ENCODE measurements at places on chromosomes 6 and 20. TPM values are rescaled to one million over a fixed set of nuclear protein-coding genes. Genes with fewer than 3 reads are reported as not detected.

DNA sequence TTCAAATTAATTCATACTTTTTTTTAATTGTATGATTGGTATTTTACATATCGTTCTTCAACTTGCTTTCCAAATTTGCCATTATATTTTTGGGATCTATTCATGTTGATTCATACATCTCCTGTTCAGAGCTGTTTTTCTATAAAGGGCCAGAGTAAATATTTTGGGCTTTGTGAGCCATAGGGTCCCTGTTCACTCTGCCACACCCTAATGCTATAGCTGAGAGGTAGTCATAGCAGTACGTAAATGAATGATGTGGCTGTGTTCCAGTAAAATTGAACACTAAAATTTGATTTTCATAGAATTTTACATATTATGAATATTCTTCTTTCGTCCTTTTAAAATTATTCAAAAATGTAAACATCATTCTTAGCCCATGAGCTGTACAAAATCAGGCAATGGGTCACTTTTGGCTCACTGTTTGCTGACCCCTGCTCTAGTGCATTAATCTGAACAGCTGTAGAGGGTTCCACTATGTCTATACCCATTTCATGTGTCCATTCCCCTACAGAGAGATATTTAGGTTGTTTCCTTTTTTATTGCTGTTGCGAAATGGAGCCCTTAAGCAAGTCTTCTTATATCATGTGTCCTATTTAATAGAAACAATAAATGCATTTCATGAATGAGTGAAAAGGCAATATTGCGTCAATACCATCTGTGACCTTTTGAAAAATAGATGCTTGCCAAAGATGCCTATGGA is 136.4 kb upstream of the SALL4 start:
- DNase-seq = no peak
- H3K27ac ChIP-seq = no peak overlapping the region
- H3K4me1 ChIP-seq = no peaks in the 10 kb centered on the region
- no peaks in the 10 kb centered on the region for H3K36me3 ChIP-seq

PANK2 gene
- total RNA-seq = 21.5 TPM

GRCh38 chr6:81900616-81901015 is 148.1 kb upstream of the TENT5A start:
- no peak for DNase-seq
- H3K4me3 ChIP-seq = no peak overlapping the region
- no peaks in the 10 kb centered on the region for H3K36me3 ChIP-seq
- H3K27ac ChIP-seq = peak overlapping the region; percentile 10
- H3K27me3 ChIP-seq = no peaks in the 10 kb centered on the region

DNA sequence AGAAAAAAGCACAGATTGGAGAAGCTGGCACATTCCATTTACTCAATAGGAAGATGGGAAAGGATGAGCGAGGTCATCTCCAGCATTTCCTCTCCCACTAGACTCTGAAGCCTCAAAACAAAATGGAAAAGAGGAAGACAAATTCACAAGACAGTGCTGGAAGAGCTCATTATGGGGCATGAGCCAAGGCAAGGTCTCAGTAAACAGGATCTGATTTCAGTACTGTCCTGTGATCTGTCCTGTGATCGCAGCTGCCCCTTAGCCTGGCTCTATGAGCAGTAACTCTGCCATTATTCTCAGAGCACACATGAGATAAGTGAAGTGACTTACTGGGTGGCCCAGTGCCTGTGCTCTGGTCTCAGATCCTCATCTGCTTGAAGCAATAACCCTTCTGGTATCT is 68.1 kb upstream of the SLC4A11 start:
- no peak overlapping the region for H3K27ac ChIP-seq
- peaks cover 97% of the 10 kb centered on the region for H3K36me3 ChIP-seq
- no peak for DNase-seq
- no peaks in the 10 kb centered on the region for H3K27me3 ChIP-seq
- H3K4me3 ChIP-seq = no peak overlapping the region

DNA sequence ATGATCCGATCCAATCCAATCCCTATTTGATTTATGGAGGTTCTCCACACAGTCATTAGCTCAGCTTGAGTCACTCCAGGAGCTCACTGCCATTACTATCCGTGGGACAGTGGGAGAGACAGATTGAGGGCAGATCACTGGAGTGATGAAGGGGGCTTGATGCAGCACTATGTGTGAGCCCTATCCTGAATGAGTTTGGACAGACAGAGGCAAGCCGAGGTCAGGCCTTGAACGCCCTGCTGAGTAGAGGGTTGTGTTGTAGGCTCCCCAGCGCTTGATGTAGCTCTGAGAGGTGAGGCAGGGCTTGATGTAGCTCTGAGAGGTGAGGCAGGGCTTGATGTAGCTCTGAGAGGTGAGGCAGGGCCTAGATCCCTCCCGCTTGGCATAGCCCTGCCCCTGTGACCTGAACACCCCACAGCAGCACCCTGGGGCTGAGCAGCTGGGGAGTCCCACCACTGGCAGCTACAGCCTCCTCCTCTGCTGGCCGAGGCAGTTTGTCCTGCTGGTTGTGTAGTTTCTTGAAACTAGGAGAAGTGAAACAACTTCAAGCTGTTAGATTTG is 58.7 kb downstream of the ZFAND3 start:
- peaks cover 42% of the 10 kb centered on the region for H3K4me1 ChIP-seq
- H3K27me3 ChIP-seq = no peaks in the 10 kb centered on the region
- no peak for DNase-seq
- H3K36me3 ChIP-seq = no peaks in the 10 kb centered on the region
- H3K4me3 ChIP-seq = no peak overlapping the region

DNA sequence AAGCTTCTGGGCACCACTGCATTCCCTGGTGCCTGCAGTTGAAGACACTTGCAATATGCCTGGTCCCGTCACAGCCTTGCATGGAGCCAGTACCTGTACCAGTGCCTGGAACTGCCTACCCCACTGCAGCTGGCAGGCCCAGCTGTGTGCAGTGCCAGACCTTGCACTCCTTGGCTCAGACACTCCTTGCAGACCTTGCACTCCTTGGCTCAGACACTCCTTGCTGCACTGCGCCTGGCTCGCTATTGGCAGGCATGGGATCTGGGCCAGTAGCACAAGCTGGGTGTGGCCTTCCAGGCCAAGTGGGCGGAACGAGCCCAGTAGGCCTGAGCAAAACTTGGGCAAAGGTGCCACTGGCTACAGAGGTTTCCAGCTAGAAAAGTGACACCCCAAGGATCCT is 1189.1 kb downstream of the GRIK2 start:
- DNase-seq = no peak
- no peak overlapping the region for H3K4me3 ChIP-seq
- H3K4me1 ChIP-seq = no peaks in the 10 kb centered on the region

PI3 gene
- not detected for total RNA-seq

DNA sequence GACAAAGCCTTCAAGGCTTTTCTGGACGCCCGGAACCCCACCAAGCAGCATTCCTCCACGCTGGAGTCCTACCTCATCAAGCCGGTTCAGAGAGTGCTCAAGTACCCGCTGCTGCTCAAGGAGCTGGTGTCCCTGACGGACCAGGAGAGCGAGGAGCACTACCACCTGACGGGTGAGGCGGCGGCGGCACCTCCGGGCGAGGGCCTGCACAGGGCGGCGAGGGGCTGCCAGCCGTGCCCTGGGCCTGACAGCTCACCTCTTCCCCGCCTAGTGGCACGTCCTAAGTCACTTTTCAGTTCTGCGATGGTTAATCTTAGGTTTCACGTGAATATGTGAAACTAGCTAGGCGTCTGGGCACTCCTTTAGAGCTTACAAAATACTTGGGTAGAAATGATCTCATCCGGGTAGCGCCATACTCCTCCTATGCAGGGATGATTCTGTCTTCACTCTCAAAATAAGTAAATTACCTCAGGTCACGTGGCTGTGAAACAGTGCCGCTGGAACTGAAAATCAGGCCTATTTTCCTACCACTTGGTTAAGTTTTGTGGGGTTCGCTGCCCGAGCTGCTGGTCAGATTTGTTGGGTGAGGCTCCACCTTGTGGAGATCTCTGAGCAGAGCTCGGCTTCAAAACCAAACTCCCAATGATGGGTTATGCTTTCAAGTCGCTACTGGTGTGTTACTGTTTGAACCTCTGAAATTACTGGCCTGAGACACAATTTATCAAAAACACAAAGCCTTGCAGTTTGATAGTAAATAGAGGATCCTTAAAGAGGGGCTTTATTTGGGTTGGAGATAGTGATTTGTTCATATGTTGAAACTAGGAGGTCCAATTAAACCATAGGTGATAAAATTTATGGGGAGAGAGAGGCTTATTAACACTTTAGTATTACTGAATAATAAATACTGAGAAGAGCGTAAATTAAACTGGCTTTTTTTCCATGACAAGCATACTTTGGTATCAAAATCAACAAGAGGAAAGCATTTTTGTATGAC is 15.5 kb upstream of the CLDN20 start:
- no peak for DNase-seq
- H3K27ac ChIP-seq = no peak overlapping the region
- H3K36me3 ChIP-seq = no peaks in the 10 kb centered on the region
- no peaks in the 10 kb centered on the region for H3K27me3 ChIP-seq
- peaks cover 9% of the 10 kb centered on the region for H3K4me1 ChIP-seq
- no peak overlapping the region for H3K4me3 ChIP-seq

- no peak overlapping the region for H3K4me3 ChIP-seq
- DNase-seq = no peak
- no peaks in the 10 kb centered on the region for H3K36me3 ChIP-seq
- no peaks in the 10 kb centered on the region for H3K4me1 ChIP-seq
Measured at GRCh38 chr6:40965046-40965445, 74.0 kb downstream of the UNC5CL start.
